ENCODE measurements at places on chromosomes 11 and 22.

DNA sequence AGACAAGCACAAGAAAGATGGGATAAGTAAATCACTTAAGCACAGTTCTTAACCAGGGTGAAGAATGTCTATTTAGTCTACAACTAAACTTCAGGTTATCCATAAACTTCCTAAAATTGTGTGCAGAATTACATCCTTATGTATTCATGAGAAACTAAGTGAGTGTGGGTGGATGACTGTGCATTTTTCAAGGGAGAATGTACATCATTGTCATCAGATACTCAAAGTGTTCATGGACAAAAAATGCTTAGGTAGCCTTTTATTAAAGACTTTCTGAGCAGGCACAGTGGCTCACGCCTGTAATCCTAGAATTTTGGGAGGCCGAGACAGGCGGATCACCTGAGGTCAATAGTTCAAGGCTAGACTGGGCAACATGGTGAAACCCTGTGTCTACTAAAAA lies 2023.8 kb downstream of the LRRC4C start:
- no peak for DNase-seq

GRCh38 chr11:70682056-70682455 lies 283.7 kb downstream of the CTTN start:
- DNase-seq = no peak

DNA sequence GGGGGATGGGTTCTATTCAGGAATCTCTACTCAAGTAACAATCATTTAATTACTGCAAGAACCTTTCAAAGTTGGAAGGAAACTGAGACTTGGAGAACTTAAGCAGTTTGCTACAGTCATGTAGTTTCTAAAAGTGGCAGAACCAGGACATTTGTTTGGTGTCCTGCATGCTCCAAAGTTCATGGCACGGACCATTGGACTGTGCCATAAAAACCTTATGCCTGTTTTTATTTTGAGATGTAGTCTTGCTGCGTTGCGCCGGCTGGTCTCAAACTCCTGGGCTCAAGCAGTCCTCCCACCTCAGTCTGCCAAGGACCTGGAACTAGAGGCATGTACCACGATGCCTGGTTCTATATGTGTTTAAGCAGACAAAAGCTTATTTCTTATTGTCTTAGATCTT lies 18.6 kb upstream of the AIFM3 start:
- DNase-seq = no peak

DNA sequence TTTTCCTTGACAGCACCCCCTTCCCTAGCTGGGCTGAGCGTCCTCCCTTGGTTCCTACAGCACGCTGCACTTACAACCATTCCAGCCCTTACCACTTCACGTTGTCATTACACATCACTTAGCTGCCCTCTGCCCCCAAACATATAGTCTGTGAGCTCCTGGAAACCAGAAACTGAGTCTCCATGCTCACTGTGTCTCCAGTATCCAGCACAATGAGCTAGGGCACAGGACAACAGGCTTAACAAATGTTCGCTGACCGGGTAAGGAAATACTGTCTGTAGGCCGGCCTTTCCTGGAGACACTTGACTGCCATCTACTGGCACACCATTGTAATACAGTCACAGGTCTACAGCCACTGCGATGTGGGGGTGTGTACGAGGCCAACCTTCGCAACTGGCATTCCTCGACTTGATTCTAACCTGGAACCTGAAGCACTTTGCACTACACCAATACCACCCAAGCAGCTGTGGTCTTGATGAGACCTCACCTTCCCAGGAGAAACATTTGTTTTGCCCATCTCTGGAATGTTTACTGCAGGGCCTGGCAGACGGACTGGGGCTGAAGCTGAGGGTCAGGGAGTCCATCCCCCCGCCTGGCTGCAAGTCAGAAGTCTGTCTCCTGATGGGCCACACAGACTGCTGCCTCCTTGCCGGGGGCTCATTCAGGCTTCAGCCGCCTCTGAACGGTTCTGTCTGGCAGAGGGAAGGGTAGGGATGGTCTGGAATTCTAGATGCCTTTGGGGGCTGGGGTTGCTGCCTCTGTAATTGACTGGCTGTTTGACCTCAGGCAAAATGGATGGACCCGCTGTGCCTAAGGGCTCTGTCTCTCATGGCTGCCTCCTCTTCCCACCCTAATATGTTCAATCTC lies 72.0 kb downstream of the SYN3 start:
- peak; percentile 56 for DNase-seq

DNA sequence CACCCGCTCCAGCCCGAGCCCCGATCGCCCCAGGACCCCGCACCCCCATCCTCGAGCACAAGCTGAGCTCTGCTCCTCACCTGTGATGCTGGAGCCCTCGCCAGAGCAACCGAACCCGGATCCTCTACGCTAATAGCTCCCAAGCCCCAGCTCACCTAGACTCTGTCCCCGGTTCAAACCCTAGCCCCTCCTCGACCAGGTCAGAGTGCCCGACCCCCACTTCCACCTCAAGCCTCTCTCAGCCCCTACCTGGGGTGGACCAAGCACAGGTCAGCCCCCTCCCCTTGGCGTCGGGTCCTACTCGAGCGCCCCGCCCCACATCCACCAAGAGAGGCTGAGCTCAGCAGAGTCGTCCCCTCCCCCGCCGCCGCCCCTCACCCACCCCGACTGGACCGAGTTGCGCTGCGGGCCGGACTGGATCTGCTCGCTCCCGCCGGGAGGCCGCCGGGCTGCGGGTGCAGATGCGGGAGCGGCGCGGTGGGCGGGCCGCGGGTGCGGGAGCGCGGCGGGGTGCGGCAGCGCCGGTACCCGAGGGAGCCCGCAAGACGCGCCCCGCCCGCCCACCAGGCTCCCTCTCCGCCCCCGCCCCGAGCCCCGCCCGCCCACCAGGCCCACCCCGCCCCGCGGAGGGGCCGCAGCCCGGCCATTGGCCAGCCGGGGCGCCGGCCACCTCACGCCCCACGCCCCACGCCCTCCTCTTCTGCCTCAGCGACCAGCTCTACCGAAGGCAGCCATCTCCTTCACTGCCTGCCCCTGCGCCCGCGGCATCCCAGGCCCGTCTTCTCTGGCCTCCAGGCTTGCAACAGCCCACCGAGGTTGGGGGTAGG lies 577 bp upstream of the DKK3 start:
- no peak for DNase-seq

DNA sequence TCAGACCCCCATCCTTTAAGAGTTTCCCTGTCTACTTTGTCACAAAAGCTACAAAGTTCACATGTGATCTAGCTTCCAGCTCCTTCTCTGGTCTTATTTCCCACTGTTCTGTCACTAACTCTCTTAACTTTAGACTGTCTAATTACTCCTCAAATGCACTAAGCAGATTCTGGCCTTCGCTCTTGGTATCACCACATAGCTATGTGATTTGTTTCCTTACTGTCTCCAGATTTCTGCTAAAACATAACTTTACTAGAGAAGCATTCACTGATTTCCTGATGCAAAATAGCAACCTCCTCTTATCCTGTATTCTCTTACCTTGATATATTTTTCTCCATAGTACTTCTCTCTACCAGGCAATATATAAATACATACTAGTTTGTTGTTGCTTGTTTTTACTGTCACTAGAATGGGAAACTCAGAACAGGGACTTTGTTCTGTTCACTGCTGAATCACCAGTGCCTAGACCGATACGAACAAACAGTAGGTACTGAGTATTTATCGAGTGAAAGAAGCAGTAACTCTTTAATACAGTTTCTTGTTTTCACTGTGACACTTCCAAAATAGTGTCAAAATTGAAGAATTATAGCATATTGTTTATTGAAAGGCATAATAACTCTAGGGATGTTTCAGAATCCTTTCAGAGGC lies 205.6 kb downstream of the DDX10 start:
- no peak for DNase-seq

DNA sequence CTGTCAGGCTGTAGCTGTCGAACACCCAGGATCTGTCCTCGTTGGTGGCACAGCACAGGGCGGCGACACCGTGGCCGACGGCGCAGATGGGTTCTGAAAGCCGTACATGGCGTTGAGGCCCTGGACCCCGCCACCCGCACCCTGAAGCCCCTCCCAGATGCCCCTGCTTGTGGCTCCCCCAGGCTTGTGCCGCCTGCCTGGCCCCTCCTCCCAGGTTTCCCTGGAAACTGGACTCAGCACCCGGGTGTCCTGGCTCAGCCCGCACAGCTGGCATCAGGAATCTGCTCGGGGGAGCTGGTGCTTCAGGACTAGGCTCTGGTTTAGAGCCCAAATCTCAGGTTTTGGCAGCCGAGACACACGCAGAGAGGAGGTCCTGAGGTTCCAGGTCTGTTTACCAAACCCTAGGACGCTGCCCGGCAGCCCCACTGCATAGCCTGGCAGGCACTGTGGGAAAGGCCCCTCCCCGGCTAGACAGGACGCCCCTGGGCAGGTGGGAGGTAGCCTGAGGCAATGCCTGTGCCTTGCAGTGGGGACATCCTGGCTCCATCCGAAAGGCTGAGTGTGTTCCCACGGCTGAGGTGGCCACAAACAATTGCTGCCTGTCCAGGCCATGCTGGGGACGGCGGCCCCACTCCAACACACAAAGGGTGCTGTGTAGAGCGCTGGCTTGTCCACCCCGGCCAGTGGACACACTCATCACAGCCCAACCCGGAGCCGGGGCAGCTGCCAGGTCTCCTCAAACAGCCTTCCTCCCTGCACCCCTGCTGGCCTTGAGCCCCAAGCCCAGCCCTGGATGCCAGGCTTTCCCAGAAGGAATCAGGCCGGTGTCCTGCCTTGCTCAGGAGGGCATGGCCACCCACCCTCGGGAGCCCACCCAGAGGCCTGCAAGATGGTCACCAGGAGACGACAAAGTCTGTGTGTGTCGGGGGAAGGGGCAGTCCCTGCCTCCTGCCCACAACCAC lies 4.6 kb downstream of the GATD1 start:
- DNase-seq = peak; percentile 85

DNA sequence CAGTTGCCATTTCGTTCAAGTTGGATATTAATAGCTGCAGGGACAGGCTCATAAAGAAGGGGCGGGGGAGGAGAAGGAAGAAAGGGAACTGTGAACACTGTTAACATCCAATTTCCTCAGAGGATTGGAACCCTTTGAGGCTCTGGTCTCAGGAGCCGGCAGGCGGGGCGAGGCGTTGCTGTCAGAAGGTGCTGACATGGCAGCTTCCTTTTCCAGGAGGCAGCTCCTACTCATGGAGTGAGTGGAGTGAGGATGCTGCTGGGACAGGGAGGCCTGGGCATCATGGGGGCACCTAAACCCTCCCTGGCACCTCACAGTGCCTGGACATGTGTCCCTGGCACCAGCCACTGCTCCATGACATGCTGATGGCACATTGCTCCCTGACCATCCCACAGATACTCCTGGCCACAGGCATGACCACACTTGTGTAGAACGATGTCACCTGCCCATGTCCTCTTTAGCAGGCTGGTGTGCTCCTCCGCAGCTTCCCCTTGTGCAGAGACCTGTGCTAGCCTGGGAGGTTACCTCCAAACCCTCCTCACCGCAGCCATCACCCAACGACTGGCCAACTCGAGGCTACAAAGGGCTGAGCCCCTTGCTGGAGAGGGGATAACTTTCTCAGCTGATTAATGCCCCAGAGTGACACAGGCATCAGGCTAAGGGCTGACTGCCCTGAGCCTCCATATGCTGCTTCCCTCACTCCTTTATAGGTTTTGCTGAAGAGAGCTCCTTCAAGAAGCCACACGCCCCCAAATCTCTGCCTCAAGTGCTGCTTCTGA lies 79.6 kb upstream of the NECTIN1 start:
- no peak for DNase-seq

GRCh38 chr11:115363921-115364320 lies 140.3 kb downstream of the CADM1 start:
- DNase-seq = no peak

DNA sequence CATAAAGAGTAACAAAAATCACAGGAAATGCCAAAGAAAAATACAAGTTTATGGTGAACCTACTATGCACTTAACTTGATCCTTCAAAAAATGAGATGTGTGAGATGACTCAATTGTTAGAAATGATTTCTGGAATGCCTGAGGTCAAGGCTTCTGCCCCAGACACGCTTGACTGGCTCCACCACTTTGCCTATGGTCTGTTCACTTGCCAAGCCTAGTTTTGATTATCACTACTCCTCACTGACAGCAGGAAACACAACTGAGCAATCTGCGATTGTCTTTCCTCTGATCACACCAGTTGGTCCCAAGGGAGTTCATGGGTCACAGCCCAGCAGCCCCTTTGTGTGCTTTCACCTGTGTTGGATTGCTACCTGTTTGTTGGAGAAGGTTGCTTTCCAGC lies 20.6 kb upstream of the PRDM10 start:
- DNase-seq = no peak

DNA sequence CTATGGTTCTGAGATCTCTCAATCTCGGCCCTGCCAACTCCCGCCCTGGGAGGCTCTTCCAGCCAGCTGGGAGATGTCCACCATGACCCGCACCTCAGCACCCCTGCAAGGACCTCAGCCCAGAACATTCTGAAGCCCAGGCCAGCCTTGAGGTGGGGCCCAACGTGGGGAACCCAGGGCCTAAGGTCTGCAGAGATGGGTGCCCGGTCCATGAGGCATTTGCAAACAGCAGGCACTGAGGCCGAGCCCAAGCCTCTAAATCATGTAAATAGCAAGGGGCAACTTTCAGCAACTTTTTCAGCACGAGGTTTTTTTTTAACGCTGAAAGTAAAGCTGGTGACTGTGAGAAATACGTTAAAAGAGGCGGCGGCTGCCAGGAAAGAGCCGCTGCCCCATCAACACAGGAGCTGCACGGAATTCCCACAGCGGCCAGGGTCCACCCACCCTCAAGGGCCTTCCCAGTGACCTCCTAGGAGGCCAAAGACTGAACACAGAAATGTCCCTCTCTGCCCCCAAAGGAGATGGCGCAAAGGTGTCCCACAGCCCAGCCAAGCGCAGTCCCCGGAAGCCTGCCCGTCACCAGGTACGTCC lies 46.9 kb downstream of the BRD1 start:
- DNase-seq = no peak

- peak; percentile 99 for DNase-seq
These were observed 10.6 kb upstream of the TREH start for GRCh38 chr11:118689852-118690552.

DNA sequence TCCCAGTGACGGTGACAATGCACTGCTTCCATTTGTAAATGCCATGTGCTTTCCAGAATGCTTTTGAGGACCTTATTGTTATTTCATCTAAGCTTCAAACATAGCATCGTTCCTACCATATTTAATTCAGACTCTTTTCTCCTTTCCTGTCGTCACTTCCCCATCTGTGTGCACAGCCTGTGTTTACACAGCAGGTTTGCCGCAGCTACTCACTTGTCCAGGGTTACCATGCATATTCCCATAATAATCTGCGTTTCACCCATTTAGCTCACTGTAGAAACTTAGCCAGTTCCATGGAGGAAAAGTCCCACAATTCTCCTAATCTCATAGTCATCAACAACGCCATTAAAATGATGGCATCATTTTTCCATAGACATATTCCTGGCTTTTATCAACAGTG lies 48.0 kb downstream of the FLI1 start:
- DNase-seq = no peak

- DNase-seq = no peak
These were observed 24.3 kb downstream of the RPL27A start for GRCh38 chr11:8706673-8707432.

Measured in hypothalamus (tissue), 51 donors.